Suppressor macrophage treated with lipopolysaccharide for 1 hour (primary cell): ENCODE measurements at places on chromosomes 11 and 22.

GRCh38 chr11:46200537-46201281, 76.8 kb upstream of the CREB3L1 start:
- DNase-seq: no peak

- DNase-seq: no peak
These were observed 9.3 kb downstream of the CREB3L1 start for GRCh38 chr11:46286789-46287188.

DNA sequence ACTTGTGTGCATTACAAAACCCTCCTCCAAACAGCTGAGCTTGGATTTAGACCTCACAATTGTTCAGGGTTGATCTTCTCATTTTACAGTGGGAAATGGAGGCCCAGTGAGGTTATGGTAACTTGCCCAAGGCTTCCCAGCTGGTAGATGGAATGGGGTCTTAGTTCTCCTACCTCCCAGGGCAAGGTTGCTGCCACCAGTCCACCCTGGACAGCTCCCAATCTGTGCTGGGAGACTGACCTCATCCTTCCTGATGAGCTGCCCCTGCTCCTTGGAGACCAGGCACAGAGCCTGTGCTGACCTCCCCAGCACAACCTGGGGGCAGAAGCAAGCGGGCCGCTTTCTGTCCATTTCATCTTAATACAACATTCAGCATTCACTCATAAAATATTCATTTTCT, 190.7 kb downstream of the ST3GAL4 start:
- DNase-seq: no peak

- peak; percentile 57 for DNase-seq
These were observed 7.0 kb upstream of the L3MBTL2 start for GRCh38 chr22:41198027-41198580.

- no peak for DNase-seq
These were observed 63.2 kb downstream of the SHISAL1 start for GRCh38 chr22:44249376-44250147.
